Midbrain (tissue), 1 donor: ENCODE measurements at places on chromosomes 16 and 17.
A peak's percentile ranks its signal among the peaks of the same experiment; 100 is the strongest.

DNA sequence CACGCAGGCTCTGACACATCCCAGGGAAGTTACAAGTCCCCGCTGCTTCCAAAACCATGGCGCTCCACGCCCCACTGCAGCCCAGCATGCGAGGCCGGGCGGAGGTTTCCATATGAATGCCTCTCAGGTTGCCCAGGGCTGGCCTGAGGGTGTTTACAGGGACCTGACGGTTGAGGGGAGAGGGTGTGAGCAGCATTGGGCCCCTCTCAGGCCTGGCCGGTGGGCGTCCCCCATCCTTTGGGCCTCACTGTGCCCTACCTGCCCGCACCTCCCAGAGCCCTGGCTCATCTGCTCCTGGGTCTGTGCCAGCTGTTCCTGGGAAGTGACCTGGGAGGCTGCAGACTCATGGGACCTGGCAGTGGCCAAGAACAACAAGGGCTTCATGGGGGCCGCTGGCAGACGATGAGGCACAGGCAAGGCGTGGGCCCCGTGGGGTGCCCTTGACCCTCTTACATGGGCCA is 173.5 kb downstream of the C16orf95 start:
- no peak for DNase-seq

GRCh38 chr17:31328160-31328535 is 6.7 kb upstream of the EVI2A start:
- DNase-seq = no peak

- no peak for DNase-seq
Measured at GRCh38 chr17:28057731-28058246, 15.3 kb downstream of the NLK start.

- no peak for DNase-seq
Measured at GRCh38 chr16:728890-729744, 2.2 kb downstream of the HAGHL start.

DNA sequence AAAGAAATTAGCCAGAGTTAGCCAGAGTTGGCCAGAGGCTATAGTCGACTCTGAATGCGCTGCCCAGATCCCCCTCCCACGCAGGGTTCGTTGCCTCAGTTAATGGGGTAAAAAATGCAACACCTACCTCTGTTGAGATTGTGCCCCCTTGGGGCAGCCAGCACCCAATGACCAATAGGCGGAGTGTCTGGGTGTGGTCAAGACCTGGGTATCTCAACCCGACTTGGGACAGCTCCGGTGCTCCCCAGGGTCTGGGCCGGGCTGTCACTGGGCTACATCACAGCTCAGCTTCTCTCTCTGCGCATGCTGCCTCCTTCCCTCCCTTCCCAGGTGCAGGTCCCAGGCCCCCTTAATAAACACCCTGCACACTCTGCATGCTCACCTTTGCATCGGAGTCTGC is 59.6 kb upstream of the GCSH start:
- no peak for DNase-seq

GRCh38 chr16:57639172-57639887 is 10.9 kb downstream of the ADGRG1 start:
- peak; percentile 89 for DNase-seq
